ENCODE measurements at places on chromosomes 16 and 17.
A peak's percentile ranks its signal among the peaks of the same experiment; 100 is the strongest.

DNA sequence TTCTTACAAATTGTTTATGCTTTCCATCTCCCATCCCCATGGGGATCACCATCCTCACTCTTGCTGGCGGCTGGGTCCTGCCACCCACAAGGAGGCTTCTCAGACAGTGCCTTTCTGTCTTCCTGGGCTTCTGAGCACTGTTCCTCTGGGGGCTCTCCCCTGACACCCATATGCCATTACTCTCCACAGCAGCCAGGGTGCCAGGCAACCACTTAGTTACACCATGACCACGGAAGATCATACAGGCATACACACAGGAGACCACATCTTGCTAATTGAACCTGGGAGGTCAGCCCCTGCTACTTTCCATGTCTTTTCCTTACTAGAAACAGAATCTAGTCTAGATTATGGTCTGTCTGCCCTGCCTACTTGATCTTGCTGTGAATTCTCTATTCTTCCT lies 27.7 kb upstream of the HS3ST2 start:
- DNase-seq, result no peak

- no peak for DNase-seq
Measured at GRCh38 chr17:74009056-74009625, 194.3 kb upstream of the RPL38 start.

DNA sequence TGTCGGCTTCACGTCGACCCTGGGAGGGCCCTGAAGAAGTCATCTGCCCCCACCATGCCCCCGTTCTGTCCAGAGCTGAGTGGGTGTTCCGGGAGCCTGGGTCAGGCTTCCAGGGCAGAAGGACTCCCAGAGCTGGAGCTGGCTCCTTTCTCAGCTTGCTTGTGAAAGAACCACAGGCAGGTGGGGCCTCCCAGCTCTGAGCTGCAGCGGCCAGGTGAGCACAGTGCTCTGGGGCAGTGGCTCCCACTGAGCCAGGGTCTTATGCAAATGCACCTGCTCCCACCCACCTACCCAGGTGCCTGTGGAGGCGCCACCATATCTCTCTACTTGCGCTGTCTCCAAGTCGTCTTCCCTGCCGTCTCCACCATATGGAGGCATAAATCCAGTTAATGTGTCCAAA lies 140.0 kb upstream of the RPL38 start:
- no peak for DNase-seq

DNA sequence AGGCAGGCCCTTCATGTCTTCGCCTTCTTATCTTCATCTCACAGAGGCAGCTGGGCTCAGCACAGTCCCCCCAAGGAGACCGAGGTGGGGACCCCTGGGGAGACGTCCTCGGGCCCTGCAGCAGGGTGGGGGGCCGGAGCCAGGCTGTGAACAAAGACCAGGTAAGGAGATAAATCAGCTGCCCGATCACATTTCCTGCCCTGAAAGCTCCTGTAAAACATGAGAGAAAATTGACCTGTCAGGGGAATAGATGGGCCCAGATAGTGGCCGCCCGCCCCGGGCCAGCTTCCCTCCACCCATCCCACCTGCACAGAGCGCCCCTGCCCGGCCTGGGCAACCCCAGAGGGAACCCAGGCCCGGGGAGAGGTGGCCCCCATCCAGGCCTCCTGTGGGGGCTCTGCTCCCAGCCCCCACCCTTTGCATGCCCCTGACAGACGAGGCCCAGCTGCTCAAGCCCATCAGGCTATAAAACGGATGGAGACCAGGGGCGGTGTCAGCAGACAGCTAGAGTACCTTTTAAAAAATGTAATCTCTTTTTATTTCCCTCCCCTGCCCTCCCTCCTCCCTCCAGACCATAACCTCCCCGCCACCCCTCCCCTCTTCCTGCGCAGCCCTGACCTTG lies 18.8 kb upstream of the SLC38A10 start:
- DNase-seq, result no peak

DNA sequence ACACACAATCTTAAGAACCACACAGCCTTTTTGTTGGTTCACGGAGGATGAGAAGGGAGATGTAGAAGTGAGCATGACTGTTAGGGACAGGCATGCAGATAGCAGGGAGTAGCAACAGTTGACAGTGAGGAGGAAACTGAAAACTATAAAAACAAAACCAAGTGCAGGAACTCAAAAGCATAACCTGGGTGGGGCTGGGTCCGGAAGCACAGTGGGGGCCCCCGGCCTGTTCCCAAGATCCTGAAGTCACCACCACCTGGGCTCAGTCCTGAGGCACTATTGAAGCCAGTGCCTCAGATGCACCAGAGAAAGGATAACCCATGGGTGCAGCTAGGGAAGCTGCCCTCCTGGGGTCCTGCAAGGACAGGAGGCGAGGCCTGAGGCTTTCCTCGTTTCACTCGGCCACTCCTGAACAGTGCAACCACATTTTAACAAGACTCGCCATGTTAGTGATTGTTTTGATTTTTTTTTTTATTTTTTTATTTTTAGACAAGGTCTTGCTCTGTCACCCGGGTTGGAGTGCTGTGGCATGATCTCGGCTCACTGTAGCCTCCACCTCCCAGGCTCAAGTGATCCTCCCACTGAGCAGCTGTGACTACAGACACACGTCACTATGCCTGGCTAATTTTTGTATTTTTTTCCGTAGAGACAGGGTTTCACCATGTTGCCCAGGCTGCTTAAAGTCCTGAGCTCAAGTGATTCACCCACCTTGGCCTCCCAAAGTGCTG lies 27.7 kb upstream of the CBX4 start:
- no peak for DNase-seq

GRCh38 chr17:78925234-78925633 lies at the start of gene TIMP2:
Gene TIMP2 (minus strand): TSS chr17:78925387. CDS start chr17:78925088, 299 bp downstream.
- DNase-seq, result peak; percentile 38

DNA sequence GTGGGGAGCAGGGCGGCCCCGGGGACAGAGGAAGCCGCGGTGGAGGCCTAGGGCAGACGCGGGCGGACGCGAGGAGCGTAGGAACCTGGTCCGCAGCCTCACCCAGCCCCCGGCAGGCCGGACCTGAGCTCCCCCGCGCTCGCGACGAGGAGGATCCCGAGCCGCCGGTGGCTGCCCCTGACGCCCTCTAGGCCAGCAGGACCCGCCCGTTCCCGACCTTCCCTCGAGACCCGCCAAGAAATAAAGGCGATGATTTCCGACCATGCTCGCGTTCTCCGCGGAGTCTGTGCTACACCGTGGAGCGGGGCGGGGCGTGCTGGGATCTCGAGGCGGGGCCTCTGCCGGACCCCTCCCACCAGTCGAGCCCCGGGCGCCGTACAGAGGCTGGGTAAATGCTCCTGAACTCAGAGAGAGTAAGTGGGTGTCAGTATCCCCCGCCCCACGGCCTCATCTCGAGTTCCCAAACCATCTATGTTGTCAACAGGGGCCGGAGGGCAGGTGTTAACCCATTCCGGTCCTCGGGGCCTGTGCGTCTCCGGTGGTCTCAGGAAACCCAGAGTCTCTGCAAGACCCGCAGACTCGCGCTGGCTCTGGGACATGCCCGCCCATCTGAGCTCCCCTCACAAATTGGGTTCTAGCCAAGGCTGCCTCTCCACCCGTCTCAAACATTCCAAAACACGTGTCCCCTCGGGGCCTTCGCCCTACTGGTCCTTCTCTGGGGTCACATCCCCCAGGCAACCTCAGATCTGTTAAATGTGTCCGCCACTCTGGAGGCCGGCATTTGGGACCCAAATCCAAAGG lies 13.7 kb downstream of the SYCE1L start:
- DNase-seq, result peak; percentile 56

- DNase-seq, result no peak
Measured at GRCh38 chr16:48123104-48123788, 32.5 kb downstream of the ABCC12 start.

DNA sequence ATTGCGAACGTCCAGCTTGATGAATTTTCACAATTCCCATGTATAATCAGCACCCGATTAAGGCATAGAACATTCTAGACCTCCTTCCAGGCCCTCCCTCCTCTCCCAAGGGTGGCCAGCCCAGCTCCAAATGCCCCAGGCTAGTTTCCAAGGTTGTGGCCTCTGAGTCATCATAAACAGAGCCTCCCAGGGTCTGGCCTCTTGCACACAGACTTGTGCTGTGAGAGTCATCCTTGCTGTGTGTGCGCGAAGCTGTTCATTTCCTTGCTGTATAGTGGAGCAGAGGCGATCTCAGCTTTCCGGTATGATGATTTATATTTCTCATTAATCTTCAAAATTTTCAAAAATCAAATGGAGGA lies 20.5 kb upstream of the JPH3 start:
- no peak for DNase-seq

DNA sequence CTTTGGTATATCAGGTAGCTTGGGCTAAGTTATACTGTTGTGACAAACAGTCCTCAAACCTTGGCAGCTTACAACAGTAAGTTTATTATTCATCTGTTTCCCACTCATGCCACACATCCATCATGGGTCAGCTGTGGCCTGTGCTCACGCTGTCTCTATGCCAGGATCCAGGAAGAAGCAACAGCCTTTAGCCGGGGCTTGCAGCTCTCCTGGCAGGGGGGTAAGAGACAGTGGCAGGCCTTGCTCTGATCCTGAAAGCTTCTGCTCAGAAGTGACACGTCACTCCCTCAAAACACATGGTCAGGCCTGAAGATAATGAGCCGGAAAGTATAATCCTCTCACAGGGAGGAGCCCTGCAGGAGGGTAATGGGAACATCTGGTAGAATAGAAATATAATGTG lies 377.6 kb downstream of the CPPED1 start:
- DNase-seq, result no peak

GRCh38 chr17:39400547-39401411 lies 647 bp downstream of the FBXL20 start:
- DNase-seq, result no peak

DNA sequence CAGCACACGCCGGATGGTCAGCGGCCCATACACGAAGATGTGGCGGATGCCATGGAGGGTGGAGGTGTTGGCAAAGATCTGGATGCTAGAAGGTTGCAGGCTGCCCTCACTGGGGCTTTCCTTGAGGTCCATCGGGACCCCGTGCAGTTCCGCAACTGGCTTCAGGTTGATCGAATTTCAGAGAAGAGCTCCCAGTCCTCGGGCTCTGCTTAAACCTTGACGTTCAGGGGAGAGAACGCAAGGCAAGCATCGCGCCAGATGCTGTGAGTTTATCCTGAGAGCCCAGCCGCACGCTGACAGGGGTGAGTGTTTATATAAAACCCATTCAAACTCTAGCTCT lies 98.7 kb upstream of the CCL2 start:
- no peak for DNase-seq
